Cortex of kidney (tissue), 1 donor: ENCODE measurements at places on chromosomes 6 and 20.

GRCh38 chr6:2196079-2196679, 49.2 kb downstream of the GMDS start:
- no peak for DNase-seq

DNA sequence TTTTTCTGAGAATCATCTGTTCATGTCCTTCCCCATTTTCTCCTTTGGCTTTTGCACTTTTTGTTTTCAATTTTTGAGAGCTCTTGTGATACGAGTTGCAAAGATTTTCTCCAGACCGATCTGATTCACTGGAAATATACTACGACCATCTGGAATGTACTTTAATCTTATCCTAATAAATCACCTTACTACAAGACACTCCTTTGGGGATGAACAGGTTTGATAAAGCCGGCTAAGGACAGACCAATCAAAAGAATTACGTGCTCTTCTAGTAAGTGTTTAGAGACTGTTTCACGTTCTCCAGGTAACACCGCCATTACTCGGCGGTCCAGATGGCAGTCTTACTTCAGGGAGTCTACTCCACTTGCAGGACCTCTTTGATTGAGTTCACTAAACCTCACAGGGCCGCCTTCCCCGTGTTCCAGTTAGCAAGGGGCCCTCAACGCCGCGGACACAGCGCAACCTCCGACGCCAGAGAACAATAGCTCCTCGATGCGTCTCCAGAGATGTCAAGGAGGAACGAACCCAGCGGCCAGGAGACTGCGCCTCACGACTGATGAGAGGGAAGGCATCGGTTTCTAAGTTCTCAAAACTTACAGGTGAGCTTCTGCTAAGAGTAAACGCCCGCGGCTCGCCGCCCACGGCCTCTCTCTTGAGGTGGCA, 920 bp upstream of the WTAP start:
- DNase-seq: no peak

GRCh38 chr20:57539889-57540288, 14.9 kb upstream of the CTCFL start:
- DNase-seq: no peak

DNA sequence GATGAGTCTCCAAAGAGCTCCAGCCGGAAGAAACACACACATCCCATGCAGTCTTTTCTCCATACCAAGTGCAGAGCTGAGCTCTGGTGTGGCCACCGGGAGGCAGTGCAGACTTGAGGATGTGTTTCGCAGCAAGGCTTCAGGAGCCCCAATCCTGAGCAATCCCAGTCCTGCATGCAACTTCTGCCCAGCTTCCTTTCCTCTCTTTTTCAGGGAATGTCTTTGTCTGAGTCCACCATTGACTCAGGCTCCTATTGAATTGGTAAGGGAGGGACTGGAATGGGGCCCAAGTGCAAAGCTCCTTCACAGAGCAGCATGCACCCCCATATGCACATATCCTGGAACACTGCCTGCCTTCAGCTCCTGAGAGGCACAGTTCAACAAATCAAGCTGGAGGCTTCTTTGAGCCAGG, 50.5 kb upstream of the ASIP start:
- no peak for DNase-seq

- no peak for DNase-seq
Measured at GRCh38 chr6:16965689-16966088, 136.2 kb upstream of the STMND1 start.

- DNase-seq: no peak
Measured at GRCh38 chr20:36439040-36439730, 102.1 kb upstream of the MYL9 start.

DNA sequence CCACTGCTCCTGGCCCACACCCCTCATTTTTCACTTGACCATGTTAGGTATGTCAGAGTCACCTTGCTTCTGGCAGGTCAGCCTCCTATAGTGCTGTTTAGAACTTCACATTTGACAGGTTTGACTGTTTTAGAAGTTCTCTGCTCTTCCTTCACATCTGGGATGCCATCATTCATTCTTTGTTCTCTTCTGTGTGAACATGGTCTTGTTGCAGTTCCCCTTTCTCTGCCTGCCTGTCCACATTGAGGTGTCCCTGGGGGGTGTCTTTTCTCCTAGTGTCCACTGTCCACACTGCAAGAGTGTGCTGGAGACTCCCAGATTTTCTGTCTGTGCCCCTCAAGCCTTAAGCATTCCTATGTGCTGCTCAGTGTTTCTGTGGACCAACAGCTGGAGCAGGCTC, 89.5 kb downstream of the JARID2 start:
- no peak for DNase-seq

- no peak for DNase-seq
Measured at GRCh38 chr6:32943864-32944649, 3.2 kb upstream of the HLA-DMB start.

GRCh38 chr20:46446851-46447250, 40.4 kb upstream of the ELMO2 start:
- no peak for DNase-seq

DNA sequence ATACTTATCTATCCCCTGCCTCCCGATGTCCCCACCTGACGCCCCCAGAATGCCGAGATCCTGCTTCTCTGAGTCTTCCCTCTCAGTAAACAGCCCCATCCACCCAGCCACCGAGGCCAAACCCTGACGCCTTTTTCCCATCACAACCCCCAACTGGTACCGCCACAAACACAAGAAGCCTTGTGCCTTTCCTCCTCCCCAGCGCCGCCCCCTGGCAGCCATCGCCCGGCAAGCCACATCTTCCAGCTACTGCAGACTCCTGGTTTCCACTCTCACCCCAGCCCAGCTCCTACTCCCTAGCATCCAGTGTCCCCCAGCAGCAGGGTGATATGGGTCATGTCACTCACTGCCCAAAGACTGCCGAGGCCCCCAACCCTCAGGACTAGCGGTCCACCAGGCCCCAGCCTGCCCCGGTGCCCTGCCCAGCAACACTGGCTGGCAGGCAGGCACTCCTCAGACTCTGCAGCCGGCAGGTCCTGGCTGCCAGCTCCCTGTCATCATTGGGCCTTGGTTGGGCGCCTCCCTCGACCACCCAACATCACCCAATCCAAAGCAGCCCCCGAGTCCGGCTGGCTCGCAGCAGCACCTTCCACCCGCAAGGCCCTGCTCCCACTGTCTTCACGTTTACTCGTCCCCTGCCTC, 11.2 kb downstream of the TCFL5 start:
- no peak for DNase-seq

DNA sequence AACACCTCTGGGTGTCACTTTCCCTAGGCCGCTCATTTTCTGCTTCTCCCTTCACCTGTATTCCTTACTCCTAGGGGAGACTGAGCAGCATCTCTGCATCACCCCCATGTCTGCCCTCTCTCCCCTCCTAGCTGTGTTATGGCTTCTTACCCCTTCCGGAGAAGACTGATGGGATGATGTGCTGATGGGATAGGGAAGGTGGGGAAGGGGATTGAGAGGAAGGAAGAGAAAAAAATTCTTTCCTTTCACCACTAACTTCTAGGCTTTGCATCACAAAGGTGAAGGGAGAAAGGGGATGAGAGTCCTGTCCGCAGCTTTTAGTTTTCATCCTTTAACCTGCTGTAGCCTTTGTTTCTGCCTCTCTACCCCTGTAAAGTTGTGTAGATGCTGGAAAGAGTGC, 26.7 kb downstream of the AKAP7 start:
- DNase-seq: no peak

DNA sequence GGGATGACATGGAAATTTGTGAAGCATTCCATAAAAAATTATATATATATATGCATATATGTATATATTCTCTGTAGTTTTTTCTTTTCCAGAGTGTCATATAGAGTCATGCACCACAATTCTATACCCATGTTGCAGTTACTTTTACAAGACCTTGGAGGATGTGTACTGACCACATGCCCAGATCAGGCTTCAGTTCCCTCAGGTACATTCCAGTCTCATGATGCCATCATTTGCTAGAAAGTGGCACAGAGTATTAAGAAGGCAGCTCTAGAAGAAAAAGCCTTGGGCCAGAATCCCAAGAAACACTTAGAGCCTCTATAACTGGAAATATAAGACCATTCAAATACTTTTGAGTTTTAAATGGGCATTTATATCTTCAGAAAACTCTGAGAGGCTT, 685.5 kb upstream of the FLRT3 start:
- no peak for DNase-seq

DNA sequence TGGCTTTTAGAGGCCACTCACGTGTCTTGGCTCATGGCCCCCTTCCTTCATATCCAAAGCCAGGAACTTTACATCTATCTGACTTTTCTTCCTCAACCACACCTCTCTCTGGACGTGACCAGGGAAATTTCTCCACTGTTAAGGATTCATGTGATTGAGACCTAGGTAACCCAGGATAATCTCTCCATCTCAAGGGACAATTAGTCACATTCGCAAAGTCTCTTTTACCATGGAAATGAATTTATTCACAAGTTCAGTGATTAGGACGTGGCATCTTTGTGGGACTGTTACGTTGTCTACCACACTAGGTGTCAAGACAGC, 227.5 kb upstream of the RAB32 start:
- DNase-seq: no peak

DNA sequence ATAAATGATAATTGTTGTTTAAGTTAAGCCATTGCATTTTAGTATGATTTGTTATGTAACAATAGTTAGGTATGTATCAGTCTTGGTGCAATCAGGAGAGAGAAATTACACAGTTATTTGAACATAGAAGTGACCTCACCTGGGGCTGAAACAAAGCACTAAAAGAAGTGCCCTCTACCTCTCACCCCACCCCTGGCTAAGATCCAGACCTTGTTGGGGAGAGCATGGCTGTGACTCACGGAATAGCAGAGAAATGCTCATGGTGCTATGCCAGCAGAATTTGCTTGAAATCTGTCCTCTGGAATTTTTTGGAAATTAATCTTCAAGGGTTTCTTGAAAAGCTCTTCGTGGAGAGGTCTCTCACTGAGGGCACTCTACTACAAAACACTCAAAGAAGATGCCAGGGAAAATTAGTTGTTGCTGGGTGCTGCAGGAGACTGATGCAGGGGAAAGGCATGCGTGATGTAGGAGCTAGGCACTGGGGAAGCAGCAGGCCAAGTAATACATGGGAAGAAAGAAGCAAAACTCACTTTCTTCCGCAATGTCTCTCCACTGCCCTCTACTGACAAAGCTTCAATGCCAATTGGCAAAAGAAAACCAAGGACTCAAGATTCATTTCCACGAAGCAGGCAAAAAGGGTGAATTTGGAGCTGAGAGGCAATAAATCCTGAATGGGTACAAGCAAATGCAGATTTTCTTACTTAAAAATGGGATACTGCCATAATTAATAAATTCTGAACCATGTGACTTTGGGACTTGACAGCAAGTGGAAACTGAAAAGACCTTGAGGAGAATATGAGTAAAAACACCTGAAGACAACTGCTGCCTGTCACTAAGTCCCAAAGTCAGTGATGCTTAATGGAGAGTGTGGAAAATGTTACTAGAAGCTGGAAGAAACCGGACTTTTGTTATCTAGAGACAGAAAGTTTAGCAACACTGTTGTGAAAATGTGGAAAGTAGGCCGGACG, 136.3 kb upstream of the ZNF184 start:
- no peak for DNase-seq

DNA sequence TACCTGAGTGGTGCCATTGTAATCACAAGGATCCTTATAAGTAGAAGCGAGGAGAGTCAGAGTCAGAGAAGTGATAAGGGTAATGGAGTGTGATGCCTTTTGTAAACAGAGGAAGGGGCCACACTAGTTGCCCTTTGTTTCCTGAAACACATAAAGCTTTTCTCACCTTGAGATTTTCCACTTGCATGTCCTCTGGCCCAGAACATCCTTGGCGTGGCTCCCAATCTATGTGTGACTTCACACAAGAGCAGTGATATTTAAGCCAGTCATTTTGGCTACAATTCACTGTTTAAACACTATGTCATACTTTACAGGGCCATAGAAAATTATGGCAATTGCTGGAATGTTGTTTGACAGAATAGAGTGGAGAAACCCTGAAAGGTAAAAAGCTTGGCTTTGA, 121.2 kb upstream of the BTN3A2 start:
- DNase-seq: no peak

DNA sequence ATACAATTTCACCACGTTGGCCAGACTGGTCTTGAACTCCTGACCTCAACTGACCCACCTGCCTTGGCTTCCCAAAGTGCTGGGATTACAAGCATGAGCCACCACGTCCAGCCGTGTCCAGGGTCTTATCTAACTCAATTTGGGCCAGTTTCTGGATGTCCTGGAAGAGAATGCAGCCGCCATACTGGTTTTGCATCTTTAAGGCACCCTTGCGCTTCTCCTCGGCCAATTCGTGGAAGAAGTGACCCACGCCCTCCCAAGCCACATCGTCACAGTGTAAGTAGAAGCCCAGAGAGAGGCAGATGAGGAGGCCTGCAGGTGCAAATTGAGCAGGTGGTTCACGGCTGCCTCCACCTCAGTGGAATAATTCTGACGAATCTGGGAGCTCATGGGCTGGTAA, 3.7 kb upstream of the ZNF335 start:
- DNase-seq: no peak

DNA sequence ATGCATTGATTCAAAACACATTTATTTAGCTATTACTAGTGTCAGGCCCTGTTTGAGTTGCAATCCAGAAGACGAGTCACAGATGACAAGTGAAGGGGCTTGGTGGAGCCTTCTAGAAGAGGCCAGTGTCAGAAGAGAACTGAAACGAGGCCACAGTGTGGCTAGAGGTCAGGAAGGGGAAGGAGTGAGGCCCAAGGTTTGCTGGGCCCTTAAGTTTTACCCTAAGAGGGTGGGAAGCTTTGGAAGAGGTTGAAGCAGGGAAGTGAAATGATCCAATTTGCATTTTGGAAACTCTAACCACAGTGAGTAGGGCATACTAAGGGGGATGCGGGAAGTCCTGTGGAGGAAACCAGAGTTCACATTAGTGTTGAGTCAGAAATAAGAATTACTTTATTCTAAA, 25.0 kb downstream of the TTK start:
- no peak for DNase-seq

- no peak for DNase-seq
Measured at GRCh38 chr6:6751619-6752023, 163.1 kb downstream of the LY86 start.

DNA sequence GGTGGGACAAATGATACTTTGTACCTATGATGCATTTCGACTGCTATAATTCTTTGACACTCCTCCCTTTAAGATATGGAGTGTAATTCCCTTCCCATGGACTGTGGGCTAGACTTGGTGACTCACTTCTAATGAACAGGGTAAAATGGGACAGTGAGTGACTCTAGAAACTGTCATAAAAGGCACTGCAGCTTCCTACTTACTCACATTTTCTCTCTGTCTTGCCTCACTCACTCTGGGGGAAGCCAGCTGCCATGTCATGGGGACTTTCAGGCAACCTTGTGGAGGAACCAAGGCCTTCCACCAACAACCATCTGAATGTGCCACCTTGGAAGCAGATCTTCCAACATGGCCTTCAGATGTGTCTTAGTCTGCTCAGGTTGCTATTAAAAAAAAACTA, 12.9 kb upstream of the GFOD1 start:
- no peak for DNase-seq

GRCh38 chr6:2007165-2007564, 238.2 kb downstream of the GMDS start:
- DNase-seq: no peak

GRCh38 chr6:30344191-30344867, 627 bp upstream of the RPP21 start:
- no peak for DNase-seq

- DNase-seq: no peak
Measured at GRCh38 chr6:161009991-161010390, 18.4 kb downstream of the MAP3K4 start.

GRCh38 chr6:30152910-30153610, 8.0 kb downstream of the TRIM10 start:
- no peak for DNase-seq
